Activated CD8-positive, alpha-beta memory T cell treated with anti-CD3 and anti-CD28 coated beads for 1 hour (primary cell): ENCODE measurements at places on chromosomes 4 and X.

DNA sequence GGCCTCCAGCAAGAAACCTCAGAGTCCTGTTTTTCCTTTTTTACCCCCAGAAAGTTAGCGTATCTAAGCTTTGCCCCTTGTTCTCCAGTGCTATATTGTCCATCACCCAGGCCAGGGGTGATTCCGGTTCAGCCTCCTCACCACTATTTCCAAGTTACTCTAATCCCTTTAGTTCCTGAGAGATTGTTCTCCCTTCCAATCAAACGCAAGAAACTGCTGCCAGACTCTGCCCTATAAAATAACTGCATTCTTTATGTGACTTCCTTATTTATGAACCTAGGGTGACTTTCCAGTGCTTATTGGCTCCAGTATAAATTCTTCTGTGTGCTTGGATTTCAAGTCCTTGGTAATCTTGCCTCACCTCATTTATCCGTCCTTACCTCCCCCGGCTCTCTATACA, 65.7 kb downstream of the CLCN5 start:
- no peak for DNase-seq

DNA sequence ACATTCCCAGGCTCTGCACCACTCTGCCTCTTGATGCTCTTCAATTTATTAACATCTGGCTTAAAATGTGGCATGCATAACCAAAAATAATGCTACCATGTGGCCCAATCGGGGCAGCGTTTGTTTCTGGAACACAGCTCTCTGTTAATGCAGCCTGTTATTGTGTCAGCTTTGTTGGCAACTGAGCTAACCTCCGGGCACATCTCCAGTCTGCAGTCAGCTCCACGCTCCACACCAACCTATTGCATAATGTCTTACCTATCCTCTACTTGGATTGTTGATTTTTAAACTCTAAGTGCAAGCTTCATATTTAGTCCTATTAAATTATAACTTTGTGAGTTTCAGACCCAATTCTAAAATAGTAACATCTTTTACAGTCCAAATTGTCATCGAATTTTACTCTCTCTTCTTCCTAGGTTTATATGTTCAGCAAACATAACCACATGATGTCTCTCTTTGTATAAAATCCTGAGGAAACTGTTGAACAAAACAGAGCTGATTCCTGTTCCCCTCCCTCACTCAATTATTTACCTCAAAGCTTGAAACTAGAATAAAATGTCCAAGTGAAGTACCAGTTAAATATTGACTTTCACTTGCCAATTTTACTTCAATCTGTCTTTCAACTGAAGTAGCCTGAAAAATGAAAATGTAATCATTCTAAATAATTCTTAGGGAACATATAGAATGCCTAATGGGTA, 92.2 kb upstream of the RAPGEF2 start:
- DNase-seq: no peak

DNA sequence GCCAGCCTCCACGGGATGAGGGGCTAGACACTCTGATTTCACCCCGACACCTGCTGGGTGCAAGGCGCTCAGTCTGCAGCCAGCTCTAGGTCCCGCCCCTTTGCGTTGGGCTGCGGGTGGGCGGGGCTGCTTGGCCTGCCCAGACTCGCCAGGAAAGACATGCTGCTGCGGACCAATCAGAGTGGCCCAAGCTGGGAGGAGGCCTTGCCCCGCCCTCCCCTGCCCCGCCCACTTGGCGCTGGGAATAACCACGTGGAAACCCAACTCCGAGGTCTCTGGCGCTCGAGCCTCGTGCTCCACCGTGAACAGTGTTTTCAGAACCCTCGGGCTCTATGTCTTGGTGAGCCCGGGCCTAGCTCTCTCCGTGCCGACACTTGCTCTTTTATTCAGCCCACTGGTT, 5.3 kb upstream of the VMA21 start:
- DNase-seq: no peak

DNA sequence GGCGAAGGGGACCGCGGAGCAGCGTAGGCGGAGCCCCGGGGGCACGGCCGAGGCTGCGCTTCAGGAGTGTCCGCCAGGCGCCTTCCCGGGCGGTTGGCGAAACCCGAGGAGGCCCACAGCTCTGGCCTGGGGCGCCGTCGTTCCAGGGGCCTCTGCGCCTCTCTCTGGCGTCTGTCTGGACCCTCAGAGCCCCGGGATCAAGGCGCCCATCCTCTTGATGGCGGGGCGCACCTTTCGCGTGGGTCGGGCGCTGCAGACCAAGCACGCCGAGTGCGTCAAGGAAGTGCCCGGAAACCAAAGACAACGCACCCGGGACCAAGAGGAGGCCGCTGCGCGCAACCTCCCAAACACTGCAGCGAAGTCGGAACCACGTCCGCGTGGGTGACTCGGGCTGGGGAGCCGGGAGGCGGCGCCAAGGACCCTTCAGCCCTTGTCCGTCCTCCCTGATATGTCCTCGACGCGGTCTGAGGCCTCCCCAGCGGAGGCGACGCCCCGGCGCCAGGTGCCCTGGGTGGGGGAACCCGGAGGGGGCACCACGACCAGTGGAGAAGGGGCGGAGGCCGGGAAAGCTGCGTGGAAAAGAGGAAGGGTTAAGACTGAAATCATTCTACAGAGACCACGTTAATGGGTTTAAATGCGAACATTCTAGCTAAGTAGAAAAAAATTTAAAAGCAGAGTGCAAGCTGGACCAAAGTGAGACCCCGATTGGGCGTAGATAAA, 9.9 kb downstream of the HMX1 start:
- no peak for DNase-seq

- no peak for DNase-seq
These were observed 496.9 kb downstream of the TMA16 start for GRCh38 chr4:163991298-163991865.

DNA sequence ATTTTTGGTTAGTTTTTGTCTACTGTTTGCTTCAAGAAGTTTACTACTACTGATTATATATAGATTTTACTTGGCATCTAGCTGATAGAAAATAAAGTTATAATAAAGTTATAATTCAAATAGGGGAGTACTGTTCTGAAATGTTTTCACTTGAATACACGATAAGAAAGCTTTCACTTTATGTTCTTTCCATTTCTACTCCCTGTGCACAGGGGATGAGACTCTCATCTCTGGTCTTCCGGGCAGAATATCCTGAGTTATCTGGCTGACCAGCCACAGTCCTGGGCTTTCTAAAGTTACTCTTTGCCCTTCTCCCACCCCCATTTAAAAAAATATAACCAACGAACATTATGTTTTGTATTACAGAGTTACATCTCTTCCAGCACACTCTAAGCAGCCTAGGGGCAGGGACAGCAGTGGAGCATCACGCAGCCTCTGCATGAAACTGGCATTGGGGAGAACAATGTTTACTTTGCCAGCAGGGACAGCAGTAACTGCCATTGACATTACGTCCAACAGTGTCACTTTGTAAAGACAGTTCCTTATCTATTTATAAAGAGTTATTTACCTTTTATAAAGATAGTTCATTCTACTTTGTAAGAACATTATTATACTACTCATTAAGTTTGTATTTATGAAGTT, 64.3 kb downstream of the METTL14 start:
- DNase-seq: no peak

GRCh38 chr4:11710453-11711093, 281.9 kb upstream of the HS3ST1 start:
- no peak for DNase-seq

GRCh38 chr4:101259876-101260275, 87.5 kb downstream of the PPP3CA start:
- DNase-seq: no peak

GRCh38 chrX:78104447-78105176, 564 bp downstream of the PGK1 start:
- no peak for DNase-seq

- DNase-seq: no peak
These were observed 594.9 kb downstream of the KCTD8 start for GRCh38 chr4:43853565-43854264.

DNA sequence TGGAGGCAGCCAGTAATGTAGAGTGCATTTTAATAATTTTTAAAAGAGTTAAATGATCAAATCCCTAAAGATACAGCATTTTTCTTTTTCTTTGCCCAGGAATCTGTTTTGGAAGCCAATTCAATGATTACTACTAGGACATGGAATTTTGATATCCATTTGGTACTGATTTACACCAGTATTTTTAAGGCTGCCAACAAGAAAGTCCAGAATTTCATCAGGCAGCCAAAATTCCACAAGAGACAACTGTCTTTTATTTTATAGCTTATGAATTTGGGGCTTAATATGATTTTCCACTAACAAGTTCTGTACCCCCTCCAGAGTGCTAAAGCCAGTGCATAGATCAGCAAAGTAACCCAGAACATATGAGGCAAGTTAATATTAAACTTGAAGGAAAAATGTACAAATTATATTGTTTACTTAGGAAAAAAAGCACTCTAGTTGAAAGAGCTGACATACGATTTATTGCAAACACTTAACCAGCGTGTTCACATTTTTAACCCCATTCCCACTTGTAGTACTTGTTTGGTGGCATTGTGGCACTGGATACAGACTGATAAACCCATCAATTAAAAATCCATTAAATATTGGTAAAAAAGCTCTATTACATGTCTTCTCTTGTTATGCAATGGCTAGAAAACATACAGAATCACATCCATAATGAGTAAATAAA, 259.7 kb downstream of the DCHS2 start:
- DNase-seq: no peak

- DNase-seq: no peak
These were observed 446.3 kb upstream of the FSTL5 start for GRCh38 chr4:162610116-162610515.

GRCh38 chr4:137627739-137628460, 95.6 kb upstream of the PCDH18 start:
- DNase-seq: no peak

DNA sequence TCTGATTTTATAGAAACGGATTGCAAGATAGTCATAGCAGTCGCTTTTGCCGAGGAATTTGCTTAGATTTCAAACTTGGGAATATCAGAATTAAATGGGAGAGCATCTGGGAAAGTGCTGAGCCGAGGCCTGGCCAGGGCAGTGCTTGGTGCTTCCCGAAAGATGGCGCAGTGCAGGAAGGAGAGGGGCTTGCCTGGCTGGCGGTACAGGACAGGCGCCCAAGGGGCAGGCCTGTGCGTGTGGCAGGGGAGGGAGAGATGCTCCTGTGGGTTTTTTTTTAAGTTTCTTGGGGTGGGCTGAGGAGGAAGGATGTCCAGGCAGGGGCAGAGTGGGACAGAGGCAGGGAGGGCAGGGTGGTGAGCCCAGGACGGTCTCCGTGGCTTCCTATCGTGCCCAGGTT, 241.1 kb downstream of the AFAP1 start:
- DNase-seq: no peak

DNA sequence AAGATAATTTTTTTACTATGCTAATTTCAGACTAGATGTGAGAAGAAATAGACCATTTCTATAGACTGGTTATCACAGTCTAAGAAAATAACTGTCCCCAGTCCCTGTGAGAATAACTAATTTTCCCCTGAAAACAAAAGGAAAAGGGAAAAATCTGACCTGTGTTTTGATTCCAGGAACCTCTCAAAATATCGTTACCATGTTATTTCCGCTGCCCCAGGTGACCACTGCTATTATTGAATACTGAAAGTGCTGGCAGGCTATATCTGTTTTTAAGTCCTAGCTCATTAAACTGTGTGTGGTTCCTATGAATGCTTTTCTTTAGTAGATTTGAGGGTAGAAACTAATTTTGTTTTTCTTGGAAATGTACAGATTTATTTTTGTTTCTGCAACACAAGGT, 83.6 kb downstream of the GAB1 start:
- no peak for DNase-seq

GRCh38 chr4:172947594-172947993, 221.0 kb upstream of the GALNT7 start:
- DNase-seq: no peak

- DNase-seq: no peak
These were observed 55.4 kb upstream of the PLAC1 start for GRCh38 chrX:134713618-134714107.

DNA sequence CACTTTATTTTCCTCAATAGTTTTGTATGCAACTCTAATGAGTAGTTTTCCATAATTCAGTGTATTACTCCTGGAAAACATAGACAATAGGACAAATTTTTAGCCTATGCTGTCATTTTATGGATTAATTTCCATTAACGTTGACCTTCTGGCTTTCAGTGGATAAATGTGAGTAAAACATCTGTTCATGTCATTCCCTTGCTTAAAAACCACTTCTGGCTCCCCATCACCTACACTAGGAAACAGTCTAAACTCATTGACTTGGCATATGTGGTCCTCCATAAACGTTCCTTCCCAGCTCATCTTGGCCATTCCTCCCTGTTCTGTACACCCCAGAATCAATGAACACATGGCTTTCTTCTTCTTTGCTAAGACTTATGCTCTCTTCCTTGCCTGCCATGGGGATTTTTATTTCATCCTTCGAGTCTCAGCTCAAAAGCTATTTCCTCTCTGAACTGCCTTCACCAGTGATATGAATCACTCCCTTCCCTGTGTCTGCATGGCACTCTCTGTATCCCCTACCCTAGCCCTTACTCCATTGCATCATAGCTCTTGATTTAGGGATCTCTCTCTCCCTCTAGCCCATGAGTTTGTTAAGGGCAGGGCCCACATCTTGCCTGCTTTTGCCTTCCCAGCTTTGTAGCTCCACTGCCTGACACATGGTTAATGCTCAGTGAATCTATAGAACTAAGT, 34.8 kb downstream of the DOCK11 start:
- no peak for DNase-seq

DNA sequence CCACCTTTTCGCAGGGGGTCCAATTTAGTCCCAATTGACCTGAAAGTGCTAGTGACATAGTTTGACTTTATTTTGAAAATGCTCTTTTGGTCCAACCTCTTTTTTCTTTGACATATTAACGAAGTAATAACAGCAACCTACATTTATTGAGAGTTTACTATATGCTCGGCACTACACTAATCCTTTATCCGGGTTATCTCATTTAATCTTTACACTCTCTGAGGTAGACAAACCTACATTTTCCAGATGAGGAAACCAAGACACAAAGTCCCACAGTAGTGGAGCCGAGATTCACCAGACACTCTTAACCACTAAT, 307 bp upstream of the ATRX start:
- DNase-seq: no peak

DNA sequence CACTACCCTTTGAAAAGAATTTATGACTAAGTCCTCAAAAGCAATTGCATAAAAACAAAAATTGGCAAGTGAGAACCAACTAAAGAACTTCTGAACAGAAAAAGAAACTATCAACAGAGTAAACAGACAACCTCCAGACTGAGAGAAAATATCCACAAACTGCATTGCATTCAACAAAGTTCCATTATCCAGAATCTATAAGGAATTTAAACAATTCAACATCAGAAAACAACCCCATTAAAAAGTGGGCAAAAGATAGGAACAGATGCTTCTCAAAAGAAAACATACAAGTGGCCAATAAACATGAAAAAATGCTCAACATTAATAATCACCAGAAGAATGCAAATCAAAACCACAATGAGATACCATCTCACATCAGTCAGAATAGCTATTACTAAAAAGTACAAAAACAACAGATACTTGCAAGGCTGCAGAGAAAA, 130.2 kb downstream of the GASK1B start:
- no peak for DNase-seq
